ENCODE measurements at places on chromosomes 12 and 14. TPM values are rescaled to one million over a fixed set of nuclear protein-coding genes. Genes with fewer than 3 reads are reported as not detected.

MEG3 gene
- 466 TPM for total RNA-seq

PPP4R4 gene
- total RNA-seq = 0.06 TPM

DCN gene
- 388 TPM for total RNA-seq

LRRC43 gene
- 5.3 TPM for total RNA-seq

TIMELESS gene
- 15.1 TPM for total RNA-seq

POMT2 gene
- total RNA-seq = 34.4 TPM

SLCO1A2 gene
- not detected for total RNA-seq
